Femur (tissue), 1 donor: ENCODE measurements at places on chromosomes 12 and 14.
A peak's percentile ranks its signal among the peaks of the same experiment; 100 is the strongest.

GRCh38 chr12:54129028-54129903, 59.5 kb downstream of the SMUG1 start:
- DNase-seq = no peak

GRCh38 chr12:28033538-28033915, 61.0 kb upstream of the PTHLH start:
- no peak for DNase-seq

DNA sequence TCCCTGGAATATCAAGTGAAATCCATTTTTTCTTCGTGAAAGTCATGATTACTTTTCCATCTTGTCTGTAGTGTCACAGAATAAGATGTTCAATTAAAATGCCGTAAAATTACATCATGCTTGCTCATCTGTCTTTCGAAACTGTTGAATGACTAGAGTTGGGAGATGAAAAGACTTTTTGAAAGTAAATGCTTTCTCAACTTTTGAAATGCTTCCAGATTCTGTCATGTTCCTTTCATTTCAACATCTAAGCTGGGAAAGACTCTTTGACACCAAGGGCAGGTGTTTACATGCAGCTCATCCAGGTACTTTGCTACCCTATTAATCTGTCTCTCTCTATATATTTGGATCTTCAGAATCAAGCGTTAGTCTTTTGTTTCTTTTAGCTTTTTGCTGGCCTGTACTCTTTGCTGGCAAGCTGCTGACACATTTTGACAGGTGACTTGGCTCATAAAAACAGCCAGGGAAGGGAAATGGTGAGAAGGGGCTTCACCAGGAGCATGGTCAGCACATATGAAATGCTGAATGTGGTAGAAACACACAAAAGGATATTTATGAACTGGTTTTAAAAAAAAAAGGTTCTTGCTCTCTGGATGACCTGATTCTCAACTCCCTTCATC, 77.0 kb upstream of the METAP2 start:
- DNase-seq = no peak

DNA sequence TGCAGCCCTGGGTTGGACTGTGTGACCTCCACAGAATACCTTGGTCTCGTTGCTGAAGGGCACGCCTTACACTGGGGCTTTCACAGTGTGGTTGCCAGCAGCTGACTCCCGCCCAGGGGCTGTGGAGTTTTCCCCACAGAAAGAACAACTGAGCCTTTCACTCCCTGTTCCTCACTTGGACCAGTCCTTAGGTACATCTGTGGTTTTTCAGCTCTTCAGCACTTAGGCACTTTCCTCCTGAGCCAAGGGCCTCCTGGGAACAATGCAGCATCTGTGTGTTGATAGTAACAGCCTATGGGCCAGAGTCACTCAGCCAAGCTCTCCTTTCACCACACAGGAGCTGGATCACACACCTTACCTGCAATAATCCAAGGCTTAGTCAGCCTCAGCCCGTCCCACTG, 25.0 kb downstream of the ERP27 start:
- DNase-seq = peak; percentile 63

DNA sequence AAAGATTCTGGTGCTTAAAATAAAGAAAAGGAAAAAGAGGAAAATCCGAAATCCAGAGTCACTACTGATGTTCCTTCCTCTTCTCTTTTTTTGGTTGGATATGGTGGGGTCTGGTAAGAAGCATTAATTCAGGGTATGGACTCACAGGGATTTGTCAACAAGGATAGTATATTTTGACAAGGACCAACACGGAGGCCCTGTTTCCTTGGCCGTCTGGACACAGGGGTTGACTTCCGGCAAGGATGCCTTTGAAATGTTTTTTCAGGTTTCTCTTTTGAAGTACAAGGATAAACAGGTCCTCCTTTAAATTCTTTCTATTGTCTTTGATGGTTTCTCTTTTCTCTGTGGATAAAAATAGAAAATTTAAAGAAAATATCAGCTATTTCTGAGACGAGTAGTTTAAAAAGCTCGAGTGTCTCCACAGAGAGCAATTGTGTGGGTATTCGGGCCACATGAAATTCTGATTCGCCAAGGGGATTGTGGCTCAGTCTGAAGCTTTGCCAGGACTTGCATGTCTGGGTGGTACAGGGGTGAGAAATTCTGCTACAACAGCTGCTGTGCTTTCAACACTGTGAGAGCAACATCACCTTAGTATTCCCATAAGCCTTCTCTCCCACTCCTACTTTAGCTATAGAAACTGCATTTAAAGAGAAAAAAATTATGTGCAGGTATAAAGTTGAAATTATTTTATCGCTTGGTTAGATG, 88.5 kb upstream of the CSRP2 start:
- no peak for DNase-seq

- DNase-seq = no peak
Measured at GRCh38 chr12:75874441-75874840, 157.1 kb downstream of the PHLDA1 start.

DNA sequence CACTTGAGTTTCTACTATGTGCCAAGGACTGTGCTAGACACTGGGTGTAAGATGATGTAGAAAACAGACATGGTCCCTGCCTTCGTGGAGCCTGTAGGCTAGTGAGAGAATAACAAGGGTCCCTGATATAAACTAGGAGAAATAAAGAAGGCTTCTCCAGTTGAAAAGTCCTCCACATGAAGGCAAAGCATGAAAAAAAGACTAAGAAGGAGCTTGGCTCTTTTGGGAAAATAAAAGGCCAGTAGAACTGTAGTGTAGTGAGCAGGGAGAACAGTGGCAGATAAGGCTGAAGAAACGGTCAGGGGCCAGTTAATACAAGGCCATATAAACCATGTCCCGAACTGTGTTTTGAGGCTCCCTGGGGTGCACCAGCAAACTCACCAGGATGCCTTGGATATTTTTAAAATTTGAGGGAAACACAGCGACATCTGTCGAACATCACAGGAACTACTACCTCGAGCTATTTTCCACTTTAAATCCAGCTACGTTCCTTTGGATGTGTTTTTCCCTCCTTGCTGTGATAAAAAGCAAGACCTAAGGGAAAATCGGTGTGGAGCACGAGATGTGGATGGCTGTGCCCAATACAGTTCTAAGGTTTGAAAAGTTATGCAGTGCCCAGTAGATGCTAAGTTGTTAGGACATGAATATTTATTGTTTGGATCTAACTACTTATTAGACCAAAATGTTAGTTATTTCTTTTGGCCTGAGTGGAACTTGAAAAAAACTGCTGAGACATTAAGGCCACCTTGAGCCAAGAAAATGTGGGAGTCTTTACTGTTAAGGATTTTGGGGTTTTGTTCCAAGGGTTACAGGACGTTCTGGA, 8.5 kb upstream of the CFL2 start:
- peak; percentile 53 for DNase-seq

GRCh38 chr14:104739546-104740516, 13.1 kb upstream of the SIVA1 start:
- DNase-seq = no peak

- no peak for DNase-seq
Measured at GRCh38 chr14:85934886-85935254, 404.9 kb downstream of the FLRT2 start.

- no peak for DNase-seq
Measured at GRCh38 chr14:53501361-53502211, 348.5 kb upstream of the DDHD1 start.

- DNase-seq = no peak
Measured at GRCh38 chr12:98744680-98745079, 99.6 kb downstream of the APAF1 start.

DNA sequence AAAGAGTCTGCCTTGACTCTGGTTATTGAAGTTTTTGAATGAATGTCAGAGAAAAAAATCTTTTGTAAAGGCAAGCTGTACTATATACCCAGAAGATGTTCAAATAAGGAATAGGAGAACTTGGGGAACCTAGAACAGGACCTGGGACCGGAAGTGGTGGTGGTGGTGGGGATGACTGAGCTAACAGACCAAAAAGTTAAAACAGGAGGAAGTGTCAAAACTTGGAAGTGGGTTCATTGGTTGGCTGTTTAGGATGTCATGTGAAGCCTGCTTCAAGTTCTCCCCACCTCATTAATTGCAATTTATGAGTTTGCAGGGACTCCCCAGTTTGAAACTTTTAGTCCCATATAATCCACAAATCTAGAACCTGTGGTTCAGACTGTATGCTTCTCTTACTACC, 26.2 kb downstream of the PLXNC1 start:
- no peak for DNase-seq

DNA sequence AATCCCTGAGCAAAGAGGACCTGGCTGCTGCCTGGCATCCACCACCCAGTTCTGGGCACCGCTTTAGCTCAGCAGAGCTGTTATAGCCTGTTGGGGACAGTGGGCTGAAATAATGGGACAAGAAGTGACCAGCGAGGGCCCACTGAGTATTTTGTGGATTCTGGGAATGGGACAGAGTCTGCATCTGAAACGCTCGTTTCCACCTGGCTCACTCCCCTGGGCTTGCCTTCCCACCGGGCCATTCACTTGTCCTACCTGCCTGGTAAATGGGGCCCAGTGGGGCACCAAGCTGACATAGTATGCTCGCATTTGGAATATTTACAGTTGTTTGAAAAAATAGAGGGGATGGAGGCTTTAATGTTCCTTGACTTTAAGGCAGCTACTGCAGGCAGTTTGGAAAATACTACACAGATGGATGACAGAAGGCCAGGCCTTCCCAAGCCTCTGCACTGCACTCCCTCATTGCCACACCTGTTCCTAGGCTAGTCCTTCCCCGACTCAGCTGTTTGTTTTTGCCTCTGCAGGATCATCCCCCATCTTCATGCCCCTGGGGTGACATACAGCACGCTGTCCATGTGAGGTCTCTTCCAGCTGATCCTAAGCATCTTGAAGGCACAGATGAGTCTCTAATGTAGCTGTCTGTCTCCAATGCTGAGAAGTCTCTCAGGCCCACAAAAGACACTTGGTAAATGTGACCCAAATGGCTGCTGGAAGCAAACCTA, 61.3 kb upstream of the DICER1 start:
- no peak for DNase-seq

DNA sequence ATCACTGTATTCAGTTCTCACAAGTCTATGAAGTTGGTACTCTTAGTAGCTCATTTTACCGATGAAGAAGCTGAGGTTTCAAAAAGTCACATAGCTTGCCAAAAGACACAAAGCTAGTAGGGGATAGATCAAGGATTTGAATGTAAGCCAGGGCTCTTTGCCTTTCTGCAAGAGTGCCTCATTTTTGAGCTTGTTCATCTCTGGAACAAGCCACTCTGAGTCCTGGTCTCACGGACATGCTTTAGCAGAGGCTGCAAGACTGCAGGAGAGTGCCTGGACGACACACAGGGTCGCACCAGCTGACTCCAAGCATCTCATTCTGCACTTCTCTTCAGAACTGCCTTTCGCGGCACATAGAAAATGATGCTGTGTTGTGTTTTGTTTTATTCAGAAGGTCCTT, 3.7 kb downstream of the NUAK1 start:
- no peak for DNase-seq

DNA sequence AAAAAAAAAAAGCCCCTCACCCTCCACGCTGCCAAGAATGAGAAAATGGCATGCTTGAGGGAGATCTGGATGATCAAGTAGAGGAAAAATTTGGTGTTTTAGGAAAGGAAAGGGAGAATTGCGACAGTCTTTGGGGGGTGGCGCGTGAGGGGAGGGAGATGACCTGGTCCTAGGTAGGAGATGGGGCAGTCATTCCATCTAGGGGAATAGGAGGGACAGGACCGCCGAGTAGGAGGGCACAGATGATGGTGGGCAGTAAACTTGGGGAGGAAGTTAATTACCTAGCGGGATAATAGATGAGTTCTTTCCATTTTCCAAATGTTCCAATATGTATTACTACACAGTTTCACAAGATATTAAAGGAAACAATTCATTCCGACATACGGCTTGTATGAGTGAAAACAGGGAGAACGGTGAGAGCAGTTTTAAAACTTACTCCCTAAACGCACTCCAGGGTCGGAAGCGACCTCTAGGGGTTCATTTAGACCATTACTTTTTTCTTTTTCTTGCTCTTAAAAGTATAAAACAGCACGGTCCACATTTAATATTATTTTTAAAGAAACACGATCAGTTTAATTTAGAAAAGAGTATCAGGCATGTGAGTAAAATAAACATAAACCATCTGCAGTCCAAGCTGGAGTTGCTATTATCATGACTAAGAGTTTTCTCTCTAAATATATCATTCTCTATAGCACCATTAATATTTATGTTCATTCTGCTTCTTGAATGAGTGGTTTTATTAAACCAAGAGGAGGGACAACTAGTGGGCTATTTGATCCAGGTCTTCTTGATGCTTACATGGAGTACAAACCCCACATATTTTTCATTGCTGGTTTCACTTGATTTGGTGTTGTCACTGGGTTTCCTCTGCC, 3.0 kb upstream of the FNTB start:
- no peak for DNase-seq

GRCh38 chr12:43208627-43209026, 343.4 kb downstream of the ADAMTS20 start:
- peak; percentile 70 for DNase-seq

DNA sequence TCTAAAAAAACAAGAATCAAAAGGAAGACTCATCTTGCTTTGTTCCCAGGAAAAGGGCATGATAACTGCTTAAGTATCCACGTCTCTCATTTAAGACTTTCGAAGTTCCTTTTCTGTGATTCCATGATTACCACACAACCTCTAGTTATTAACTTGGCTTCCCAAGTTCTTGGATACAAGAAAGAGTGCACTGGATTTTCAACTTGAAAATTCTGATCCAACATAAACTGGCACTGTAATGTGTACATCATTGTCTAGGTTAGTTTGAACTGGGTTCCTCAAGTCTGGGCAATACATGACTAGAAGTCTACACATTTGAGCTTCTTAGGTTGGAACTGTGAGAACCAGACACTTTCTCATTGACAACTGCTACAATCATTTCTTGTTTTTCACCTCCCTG, 1.6 kb downstream of the KLHL28 start:
- DNase-seq = no peak

GRCh38 chr14:87990682-87991081, 2.3 kb downstream of the GALC start:
- no peak for DNase-seq

- DNase-seq = no peak
Measured at GRCh38 chr14:38989922-38990546, 113.0 kb downstream of the SEC23A start.

- no peak for DNase-seq
Measured at GRCh38 chr12:41409628-41410027, 221.5 kb downstream of the PDZRN4 start.

- DNase-seq = peak; percentile 99
Measured at GRCh38 chr12:118372541-118373495, at the start of gene TAOK3. TAOK3 (minus strand) TSS chr12:118372907; CDS start chr12:118255567, 117,340 bp downstream.

DNA sequence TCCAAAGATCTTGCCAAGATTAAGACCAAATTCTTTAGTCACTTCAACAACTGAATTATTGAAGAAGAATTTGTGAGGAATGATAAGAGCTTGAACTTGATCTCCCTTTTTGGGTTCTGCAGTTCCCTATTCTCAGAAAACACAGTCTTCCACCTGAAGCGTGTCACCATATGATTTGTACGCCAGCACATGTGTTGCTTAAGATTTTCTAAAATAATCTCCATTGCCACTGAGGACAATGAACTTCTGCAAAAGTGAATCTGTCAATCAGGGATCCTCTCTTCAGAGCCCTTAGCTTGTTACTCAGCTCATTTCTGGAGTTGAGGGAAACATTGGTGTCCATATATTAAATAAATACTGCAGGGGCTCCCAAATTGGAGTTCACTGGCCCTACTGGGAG, 4.2 kb upstream of the SPIC start:
- DNase-seq = no peak

- DNase-seq = no peak
Measured at GRCh38 chr12:48783432-48783831, 5.5 kb downstream of the ADCY6 start.
